Stimulated activated CD4-positive, alpha-beta T cell treated with anti-CD3 and anti-CD28 coated beads, Interleukin-4, amount 100 ng/mL, for 24 hours (primary cell): ENCODE measurements at places on chromosomes 1 and 21.

DNA sequence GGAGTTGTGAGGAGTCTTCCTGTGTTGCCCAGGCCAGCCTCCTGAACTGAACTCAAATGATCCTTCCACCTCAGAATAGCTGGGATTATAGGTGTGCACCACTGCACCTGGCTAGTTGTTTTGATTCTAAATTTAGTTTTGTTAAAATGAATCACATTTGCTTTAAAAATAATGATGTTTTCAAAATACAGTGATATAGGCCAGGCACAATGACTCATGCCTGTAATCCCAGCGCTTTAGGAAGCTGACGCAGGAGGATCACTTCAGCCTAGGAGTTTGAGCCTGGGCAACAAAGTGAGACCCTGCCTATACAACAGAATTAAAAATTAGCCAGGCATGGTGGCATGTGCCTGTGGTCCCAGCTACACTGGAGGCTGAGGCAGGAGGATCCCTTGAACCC lies 24.3 kb downstream of the RTCA start:
- no peak for DNase-seq

GRCh38 chr1:156284112-156284511 lies at the start of gene TMEM79:
TMEM79 (plus strand) TSS chr1:156284325; CDS start chr1:156285227, 902 bp downstream.
- DNase-seq: no peak

- DNase-seq: no peak
Observed at GRCh38 chr1:74818241-74818640, 85.3 kb downstream of the TYW3 start.

- DNase-seq: no peak
Observed at GRCh38 chr1:92927870-92928269, 33.4 kb downstream of the DIPK1A start.

GRCh38 chr1:206985162-206985749 lies 15.0 kb upstream of the FCAMR start:
- DNase-seq: no peak

- no peak for DNase-seq
Observed at GRCh38 chr1:27099135-27099586, 55.8 kb downstream of the SLC9A1 start.

GRCh38 chr1:103901072-103901471 lies 151.4 kb downstream of the AMY1C start:
- DNase-seq: no peak

DNA sequence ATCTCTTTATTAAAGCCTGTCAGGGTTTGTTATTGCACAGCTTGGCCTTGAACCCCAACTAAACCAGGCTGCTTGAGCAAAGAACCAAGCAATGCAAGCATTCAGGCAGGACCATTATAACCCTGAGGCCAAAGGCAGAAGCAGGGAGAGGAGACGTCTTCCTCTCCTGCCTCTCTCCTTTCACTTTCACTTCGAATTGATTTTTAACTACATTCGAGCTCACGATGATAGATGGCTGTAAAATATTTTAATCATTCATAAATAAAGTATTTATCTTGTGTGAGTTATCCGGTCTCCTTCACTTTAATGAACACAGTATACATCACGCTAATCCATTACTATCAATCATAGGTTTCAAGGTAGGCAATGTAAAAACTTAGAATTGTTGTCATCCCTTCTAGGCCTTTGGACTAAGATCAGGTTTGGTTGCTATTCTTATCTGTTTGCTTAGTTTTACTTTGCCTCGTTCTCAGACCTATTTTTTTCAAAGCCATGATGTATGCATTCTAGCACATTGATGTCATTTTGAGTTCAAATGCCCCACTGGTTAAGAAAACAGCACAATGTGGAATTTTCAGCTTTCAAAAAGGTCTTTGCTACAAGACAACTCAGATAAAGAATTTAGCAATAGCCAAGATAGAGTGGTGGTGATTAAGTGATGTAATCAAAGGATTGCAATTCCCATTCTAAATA lies 480.2 kb upstream of the RUNX1 start:
- no peak for DNase-seq

DNA sequence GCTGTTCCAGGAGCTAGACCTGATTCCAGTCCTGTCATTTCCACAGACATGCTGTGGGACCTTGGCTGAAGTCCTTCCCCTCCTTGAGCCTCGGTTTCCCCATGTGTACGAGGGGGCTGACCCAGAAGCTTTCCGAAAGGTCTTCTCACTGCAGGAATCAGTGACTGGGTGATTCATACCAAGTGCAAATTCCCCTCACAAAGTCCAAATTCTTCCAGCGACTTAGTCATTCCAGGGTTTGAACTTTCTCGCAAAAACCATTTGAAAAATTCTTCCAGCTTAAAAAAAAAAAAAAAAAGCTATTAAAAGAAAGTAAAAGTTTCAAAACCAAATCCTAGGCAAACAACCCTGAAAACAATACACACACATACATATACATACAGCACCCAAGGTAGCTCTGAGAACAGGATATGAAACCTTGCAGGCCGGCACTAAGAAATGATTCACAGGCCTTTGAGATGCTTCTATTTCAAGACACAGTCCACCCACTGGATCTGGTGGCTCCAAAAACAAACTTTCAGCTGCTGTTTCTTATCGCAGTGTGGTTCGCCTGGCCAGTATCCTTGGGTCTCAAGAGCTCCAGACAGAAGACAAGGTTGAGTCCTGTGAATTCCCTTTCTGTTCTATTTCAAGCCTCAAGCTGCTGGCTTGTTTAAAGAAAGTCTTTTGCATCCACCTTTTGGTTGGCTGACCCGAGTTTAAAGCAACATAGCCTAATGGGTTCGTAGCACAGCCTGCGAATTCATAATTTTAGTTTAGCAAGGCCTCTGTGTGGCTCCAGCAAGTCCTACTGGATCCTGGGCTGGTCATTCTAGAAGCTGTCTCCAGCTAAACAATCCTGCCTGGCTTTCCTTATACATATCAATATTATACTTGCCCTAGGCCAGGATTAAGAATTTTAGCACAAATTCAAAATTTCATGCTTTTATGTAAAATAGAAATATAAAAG lies 18.0 kb upstream of the ID3 start:
- DNase-seq: peak; percentile 64

DNA sequence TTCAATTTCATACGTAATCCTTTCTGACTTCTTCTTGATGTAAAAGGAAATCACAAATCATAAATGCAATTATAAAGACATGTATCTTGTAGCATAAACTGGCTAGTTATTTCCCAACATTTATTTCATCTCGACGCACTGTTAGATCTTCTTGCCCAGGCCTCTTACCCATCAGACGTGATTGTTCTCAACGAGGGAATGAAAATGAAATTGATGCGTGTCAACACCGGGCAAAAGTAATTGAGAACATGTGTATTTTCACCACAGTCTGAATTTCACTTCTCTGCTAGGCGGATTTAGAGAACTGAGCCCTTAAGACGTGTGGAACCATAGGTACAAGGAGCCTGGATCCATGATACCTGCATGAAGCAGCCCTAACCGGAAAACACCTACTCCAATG lies 519.7 kb downstream of the KCNT2 start:
- no peak for DNase-seq

GRCh38 chr1:183543619-183544204 lies 46.5 kb downstream of the NCF2 start:
- no peak for DNase-seq

- no peak for DNase-seq
Observed at GRCh38 chr1:48228156-48228555, 5.6 kb downstream of the SLC5A9 start.

GRCh38 chr1:74343216-74343615 lies 108.0 kb downstream of the TNNI3K start:
- DNase-seq: no peak
